ENCODE measurements at places on chromosomes 1 and 21.
A peak's percentile ranks its signal among the peaks of the same experiment; 100 is the strongest.

- no peak for DNase-seq
Measured at GRCh38 chr1:222811671-222812070, 3.2 kb upstream of the DISP1 start.

DNA sequence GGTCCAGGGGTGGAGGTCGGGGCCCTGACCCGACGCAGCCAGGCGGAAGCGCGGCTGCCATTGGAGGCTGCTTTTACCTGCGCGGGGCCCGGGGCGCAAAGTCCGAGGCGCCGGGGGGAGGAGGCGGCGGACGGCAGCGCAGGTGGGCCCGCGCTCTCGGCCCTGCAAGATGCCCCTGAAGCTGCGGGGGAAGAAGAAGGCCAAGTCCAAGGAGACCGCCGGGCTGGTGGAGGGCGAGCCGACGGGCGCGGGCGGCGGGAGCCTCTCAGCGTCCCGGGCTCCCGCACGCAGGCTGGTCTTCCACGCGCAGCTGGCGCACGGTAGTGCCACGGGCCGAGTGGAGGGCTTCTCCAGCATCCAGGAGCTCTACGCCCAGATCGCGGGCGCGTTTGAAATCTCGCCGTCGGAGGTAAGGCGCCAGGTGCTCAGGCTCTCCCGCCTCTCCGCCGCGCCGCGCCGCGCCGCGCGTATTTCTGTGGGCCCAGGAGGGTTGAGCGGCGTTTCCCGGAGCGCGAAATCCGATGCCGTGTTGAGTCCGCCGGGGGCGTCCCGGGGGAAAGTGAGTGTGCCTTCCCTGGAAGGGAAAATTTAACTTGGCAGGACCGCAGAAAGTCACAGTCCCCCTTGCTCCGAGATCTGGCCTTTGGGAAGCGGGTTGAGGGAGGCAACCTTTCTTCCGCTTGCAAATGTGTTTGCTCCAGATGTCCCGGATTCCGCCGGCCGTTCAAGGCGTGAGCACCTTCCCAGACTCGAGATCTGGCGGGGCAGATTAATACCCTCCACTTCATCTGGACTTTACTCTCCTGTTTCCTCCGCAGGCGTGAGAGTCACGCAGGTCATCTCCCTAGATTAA is at the start of gene GIPC2:
Gene GIPC2 (plus strand): TSS at position 41 of the 853 bp plus-strand sequence. CDS start 129 bp downstream, at position 170.
- DNase-seq, result peak; percentile 35

- no peak for DNase-seq
Measured at GRCh38 chr1:24373044-24373443, 40.5 kb downstream of the STPG1 start.

- DNase-seq, result no peak
Measured at GRCh38 chr1:157574836-157575235, 22.5 kb upstream of the FCRL5 start.

GRCh38 chr1:18989896-18990295 is 33.4 kb upstream of the IFFO2 start:
- no peak for DNase-seq

DNA sequence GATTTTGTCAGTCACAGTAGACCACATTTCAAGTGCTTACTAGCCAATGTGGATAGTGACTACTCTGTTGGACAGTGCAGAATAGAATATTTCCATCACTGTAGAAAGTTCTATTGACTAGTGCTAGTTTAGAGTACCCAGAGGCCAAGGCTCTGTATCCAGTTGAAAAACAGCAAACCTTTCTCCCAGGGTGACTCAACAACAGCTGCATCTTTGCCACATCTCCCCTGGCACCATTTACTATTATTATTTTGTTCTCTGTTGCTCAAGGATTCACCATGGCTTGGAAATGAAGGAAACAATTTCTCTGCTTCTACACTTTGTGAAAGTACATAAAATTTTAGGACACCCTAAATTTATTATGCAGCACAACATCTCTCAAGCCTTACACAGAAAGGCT is 85.3 kb upstream of the WDR26 start:
- DNase-seq, result no peak

GRCh38 chr1:228082918-228083870 is 686 bp downstream of the ARF1 start:
- DNase-seq, result peak; percentile 77

DNA sequence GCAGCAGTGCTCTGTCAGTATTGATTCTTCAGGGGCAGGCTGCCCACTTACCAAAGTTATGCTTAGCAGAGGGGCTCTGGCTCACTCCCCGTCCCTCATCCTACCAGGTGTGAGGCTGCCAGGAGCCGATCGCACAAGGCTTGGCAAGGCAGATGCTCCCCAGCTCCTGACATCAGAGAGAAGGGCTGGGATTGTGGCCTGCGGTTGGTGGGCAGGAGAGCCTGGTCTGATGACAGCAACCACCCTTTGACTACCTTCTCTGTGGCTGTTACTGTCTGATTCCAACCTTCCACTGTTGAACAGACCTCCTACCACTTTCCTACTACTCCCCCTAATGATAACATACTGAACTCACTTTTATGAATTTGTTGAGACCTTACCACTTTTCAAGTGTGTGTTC is 23.7 kb upstream of the WDR26 start:
- no peak for DNase-seq

DNA sequence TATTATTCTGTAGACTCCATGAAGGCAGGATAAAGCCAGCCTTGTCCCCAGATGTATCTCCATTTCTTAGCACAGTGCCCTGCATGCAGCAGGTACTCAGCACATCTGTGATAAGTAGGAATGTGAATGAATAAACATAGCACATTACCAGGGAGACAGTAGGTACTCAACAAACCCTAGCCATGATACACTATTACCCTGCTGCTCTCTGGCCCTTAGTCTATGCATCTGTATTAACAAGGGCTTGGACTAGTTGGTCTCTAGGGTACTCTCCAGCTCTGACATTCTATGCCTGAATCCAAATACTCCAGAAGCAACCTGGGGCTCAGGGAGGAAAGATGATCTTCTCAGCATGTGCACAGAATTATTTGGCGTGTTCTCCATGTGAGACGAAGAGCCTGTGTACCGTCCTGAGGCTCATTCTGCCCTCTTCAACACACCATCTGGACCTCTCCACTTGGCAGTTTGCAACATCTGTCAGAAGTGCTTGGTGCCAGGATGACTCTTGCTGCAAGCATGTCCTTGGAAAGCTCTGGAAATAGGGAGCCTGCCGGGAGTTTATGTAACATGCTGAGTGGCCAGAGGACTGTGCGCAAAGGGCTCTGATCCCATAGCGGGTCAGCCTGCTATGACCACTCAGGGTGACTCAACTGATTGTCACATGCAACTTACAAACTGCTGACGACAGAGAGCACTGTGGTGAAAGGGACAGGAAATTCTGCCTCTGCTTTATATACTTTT is 228.2 kb upstream of the USP24 start:
- no peak for DNase-seq

GRCh38 chr1:168287237-168287664 is 6.6 kb downstream of the TBX19 start:
- DNase-seq, result no peak

DNA sequence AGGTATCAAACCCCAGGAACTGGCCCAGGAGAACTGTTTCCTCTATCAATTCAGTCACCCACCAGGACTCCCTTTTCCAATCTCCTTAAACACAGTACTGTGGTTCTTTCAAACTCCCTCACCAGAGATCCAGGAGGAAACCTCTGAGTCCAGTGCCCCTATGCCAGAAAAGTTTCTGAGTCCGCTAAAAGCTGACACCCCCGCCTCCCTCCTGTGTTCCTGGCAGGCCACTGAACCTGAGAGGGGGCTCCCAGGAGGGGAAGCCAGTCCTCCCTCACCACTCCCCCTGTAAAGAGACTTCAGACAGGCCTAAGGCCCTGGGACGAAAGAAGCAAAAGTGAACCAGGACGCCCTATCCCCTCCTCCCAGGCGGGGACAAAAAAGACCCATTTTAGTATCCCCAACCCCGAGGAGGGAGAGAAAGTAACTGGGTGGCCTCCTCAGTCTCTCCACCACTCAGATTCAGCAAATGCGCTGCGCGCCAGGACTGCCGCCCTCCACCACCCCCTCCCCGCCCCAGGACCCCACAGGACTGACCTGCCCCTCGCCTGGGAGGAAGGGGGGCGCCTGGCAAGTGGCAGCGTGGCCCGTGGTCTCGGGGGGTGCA is 624 bp downstream of the SLC41A1 start:
- peak; percentile 26 for DNase-seq

- no peak for DNase-seq
Measured at GRCh38 chr1:163038928-163039706, 30.0 kb upstream of the RGS4 start.

DNA sequence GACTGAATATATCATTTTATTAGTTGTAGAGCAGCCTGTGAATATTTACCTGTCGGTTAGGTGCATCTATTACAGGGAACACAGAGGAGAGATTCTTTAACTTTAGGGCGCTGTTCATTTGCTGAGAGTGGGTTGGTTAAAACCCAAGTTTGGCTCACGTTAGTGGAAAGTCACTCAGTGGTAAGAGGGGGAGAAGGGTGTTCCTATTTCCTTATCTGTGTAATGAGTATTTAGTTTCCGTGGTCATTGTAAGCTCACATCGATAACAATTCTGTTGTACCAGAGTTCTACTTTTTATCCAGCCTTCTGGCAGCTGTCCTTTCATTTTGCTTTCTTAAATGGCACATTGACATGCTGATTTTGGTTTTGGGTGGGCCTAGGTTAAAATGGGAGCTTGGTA is 773.2 kb upstream of the ADAMTS5 start:
- DNase-seq, result no peak

GRCh38 chr1:173530795-173531693 is 53.9 kb downstream of the PRDX6 start:
- no peak for DNase-seq

GRCh38 chr1:44113095-44113609 is 5.5 kb upstream of the KLF17 start:
- DNase-seq, result no peak

GRCh38 chr1:19138331-19138730 is 71.7 kb downstream of the UBR4 start:
- DNase-seq, result no peak

DNA sequence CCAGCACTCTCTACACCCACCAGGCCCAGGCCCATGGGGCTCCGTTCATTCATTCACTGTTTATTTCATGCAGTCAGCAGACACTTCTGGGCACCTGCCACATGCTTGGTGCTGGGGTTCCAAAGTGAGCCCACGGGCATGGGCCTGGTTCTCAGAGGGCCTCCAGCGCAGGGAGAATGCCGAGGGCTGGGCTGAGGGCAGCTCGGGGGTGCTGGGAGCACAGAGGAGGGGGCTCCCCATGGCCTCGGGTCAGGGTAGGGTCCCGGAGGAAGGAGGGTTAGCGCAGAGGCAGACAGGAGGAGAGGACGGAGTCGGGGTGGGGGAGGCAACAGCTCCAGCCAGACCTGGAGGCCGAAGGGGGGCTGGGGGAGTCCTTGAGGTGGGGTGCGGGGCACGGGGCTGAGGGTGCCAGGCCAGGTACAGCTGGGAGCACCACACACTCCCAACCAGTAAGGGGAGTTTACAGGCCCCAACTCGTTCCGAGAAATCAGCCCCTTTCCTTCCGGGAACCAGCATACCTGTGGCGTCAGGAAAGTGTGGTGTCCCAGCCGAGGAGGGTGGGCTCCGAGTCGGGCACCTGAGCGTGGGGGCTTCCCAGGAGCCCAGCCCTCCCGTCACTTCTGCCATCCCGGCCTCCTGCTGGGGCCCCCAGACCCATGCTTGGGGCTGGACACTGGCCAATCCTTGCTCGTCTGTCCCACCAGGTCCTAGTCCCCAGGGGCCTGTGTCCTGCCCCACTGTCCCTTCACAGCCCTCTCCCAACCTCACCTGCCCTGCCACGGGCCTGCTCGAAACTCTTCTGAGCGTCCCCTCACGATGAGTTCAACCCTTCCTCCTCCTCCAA is 10.8 kb downstream of the ARHGEF16 start:
- DNase-seq, result no peak

DNA sequence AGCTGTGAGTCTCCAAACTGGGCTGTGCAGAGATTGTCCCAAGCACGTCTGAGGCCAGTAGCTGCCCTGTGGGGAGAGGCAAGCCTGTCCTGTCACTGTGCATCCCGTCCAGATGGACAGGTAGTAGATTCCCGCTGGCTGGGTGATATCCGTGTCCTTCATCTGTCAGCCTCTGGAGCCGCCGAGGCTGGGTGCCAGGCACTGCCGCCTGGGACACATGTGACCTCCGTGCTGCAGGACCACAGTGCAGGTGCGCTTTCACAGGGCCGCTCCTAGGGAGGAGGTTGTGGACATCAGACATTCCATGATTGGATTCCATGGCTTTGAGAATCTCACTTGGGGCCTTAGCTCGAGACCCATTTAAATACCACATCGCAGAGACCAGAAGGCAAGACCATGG is 4.7 kb downstream of the PDXK start:
- DNase-seq, result no peak

- no peak for DNase-seq
Measured at GRCh38 chr1:110032327-110032726, 2.1 kb upstream of the STRIP1 start.

GRCh38 chr1:111776391-111776790 is 20.7 kb downstream of the DDX20 start:
- no peak for DNase-seq

DNA sequence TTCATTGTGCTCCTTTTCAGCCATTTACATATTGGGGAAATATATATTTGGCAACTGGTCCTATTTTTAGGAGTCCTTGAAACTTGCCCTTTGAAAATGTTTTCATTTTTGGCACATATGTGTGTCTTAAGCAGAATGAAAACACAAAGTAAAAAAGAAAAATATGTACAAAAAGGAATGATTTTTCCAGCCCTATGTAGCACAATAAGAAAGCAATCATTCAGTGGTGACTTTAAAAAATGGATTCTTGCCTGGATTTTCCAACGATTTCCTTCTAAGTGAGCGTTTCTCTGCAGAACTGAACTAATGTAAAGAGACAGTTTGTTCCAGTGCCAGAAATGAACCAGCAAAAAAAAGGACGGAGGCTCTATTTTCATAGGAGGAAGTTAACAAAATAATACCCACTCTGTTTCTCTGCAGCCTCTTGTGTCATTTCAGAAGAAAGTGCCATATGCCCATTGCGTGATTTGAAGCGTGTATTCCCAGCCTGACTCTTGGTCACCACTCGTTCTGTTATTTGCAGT is 340.1 kb downstream of the SETD4 start:
- DNase-seq, result no peak

GRCh38 chr1:2190491-2190976 is 4.0 kb downstream of the FAAP20 start:
- no peak for DNase-seq

- no peak for DNase-seq
Measured at GRCh38 chr1:4089421-4090175, 189.5 kb upstream of the C1orf174 start.

GRCh38 chr1:87528754-87529517 is 200.3 kb downstream of the LMO4 start:
- DNase-seq, result no peak

- no peak for DNase-seq
Measured at GRCh38 chr21:28436286-28436932, 556.3 kb downstream of the LTN1 start.

DNA sequence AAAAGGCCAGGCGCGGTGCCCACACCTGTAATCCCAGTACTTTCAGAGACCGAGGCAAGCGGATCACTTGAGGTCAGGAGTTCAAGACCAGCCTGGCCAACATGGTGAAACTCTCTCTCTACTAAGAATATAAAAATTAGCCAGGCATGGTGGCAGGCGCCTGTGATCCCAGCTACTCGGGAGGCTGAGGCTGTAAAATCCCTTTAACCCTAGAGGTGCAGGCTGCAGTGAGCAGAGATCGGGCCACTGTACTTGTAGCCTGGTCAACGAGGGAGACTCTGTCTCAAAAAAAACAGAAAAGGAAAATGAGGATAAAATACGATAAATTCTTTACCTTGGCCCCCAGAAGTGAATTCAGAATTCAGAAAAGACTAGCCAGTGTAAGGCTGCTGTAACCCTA is 1.6 kb downstream of the TMEM50B start:
- no peak for DNase-seq
